Activated CD4-positive, alpha-beta T cell treated with anti-CD3 and anti-CD28 coated beads, Interleukin-2, amount 10 ng/mL, durations not matched to agents 24 days and 14 days (primary cell): ENCODE measurements at places on chromosomes 5 and 9. TPM values are rescaled to one million over a fixed set of nuclear protein-coding genes. Genes with fewer than 3 reads are reported as not detected.

TSSK1B gene
- not detected in 2 replicates for total RNA-seq

SHOC1 gene
- total RNA-seq: not detected in 2 replicates

CDC20B gene
- not detected in 2 replicates for total RNA-seq

HTR1A gene
- not detected in 2 replicates for total RNA-seq

ADAMTS12 gene
- total RNA-seq: not detected in 2 replicates

NSUN2 gene
- 138 and 140 TPM in 2 replicates for total RNA-seq

DMXL1 gene
- total RNA-seq: 22.4 and 25.6 TPM in 2 replicates

ZFP37 gene
- total RNA-seq: 0.30 and 0.33 TPM in 2 replicates

C5orf52 gene
- 0.42 TPM in 1 of 2 replicates, not detected in the other for total RNA-seq

DDX4 gene
- total RNA-seq: 0.19 and 0.40 TPM in 2 replicates

PHAX gene
- total RNA-seq: 50.2 and 51.7 TPM in 2 replicates
